ENCODE measurements at places on chromosomes 7 and 10. TPM values are rescaled to one million over a fixed set of nuclear protein-coding genes. Genes with fewer than 3 reads are reported as not detected.

DNA sequence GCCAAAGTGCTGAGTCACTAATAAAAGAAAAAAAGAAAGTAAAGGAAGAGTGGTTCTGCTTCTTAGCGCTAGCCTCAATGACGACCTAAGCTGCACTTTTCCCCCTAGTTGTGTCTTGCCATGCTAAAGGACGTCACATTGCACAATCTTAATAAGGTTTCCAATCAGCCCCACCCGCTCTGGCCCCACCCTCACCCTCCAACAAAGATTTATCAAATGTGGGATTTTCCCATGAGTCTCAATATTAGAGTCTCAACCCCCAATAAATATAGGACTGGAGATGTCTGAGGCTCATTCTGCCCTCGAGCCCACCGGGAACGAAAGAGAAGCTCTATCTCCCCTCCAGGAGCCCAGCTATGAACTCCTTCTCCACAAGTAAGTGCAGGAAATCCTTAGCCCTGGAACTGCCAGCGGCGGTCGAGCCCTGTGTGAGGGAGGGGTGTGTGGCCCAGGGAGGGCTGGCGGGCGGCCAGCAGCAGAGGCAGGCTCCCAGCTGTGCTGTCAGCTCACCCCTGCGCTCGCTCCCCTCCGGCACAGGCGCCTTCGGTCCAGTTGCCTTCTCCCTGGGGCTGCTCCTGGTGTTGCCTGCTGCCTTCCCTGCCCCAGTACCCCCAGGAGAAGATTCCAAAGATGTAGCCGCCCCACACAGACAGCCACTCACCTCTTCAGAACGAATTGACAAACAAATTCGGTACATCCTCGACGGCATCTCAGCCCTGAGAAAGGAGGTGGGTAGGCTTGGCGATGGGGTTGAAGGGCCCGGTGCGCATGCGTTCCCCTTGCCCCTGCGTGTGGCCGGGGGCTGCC is at the start of gene IL6:
IL6 (plus strand) TSS at position 294 of the 807 bp plus-strand sequence; CDS start at position 357, 63 bp downstream.
- peaks cover 54% of the 10 kb centered on the region for H3K4me1 ChIP-seq
- peak; percentile 95 for DNase-seq
- H3K27ac ChIP-seq = peak within 1 kb of the TSS; percentile 67

GRCh38 chr10:116281775-116282174 is 8.8 kb upstream of the GFRA1 start:
- no peak overlapping the region for H3K27ac ChIP-seq
- H3K36me3 ChIP-seq = no peaks in the 10 kb centered on the region
- peaks cover 2% of the 10 kb centered on the region for H3K27me3 ChIP-seq
- DNase-seq = no peak

- H3K27me3 ChIP-seq = no peaks in the 10 kb centered on the region
- peak overlapping the region; percentile 64 for H3K27ac ChIP-seq
- DNase-seq = no peak
- peaks cover 3% of the 10 kb centered on the region for H3K36me3 ChIP-seq
- no peak overlapping the region for H3K4me3 ChIP-seq
- H3K4me1 ChIP-seq = peaks cover 10% of the 10 kb centered on the region
Measured at GRCh38 chr7:6012355-6013104, 3.5 kb downstream of the AIMP2 start.

- H3K4me1 ChIP-seq = peaks cover 20% of the 10 kb centered on the region
- no peaks in the 10 kb centered on the region for H3K27me3 ChIP-seq
- H3K4me3 ChIP-seq = no peak overlapping the region
- DNase-seq = no peak
- H3K36me3 ChIP-seq = no peaks in the 10 kb centered on the region
Measured at GRCh38 chr7:112112822-112113255, 93.4 kb downstream of the DOCK4 start.

DNA sequence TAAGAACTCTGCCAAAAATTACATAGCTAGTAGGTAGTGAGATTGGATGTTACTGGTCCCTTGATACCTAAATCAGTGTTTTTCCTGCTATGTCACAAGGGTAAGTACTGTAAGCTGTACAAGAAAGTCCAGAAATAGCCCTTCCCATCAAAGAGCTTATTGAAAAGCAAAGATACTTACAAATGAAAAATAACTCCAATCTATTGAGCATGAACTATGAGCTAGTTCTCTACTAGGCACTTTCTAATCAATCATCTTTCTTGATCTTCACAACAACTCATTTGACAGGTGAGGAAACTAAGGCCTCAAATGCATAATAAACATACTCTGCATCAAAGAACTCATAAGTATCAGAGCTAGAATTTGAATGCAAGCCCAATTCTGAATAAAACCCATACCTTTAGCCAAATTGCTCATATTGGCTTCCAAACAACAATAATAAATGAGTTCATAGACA is 249.8 kb upstream of the TCF7L2 start:
- no peak for DNase-seq
- no peaks in the 10 kb centered on the region for H3K36me3 ChIP-seq
- no peaks in the 10 kb centered on the region for H3K27me3 ChIP-seq
- no peak overlapping the region for H3K4me3 ChIP-seq

- no peak overlapping the region for H3K4me3 ChIP-seq
- no peaks in the 10 kb centered on the region for H3K36me3 ChIP-seq
- H3K27ac ChIP-seq = no peak overlapping the region
- peaks cover 2% of the 10 kb centered on the region for H3K4me1 ChIP-seq
Measured at GRCh38 chr7:131321656-131322055, 6.0 kb upstream of the MKLN1 start.

DNA sequence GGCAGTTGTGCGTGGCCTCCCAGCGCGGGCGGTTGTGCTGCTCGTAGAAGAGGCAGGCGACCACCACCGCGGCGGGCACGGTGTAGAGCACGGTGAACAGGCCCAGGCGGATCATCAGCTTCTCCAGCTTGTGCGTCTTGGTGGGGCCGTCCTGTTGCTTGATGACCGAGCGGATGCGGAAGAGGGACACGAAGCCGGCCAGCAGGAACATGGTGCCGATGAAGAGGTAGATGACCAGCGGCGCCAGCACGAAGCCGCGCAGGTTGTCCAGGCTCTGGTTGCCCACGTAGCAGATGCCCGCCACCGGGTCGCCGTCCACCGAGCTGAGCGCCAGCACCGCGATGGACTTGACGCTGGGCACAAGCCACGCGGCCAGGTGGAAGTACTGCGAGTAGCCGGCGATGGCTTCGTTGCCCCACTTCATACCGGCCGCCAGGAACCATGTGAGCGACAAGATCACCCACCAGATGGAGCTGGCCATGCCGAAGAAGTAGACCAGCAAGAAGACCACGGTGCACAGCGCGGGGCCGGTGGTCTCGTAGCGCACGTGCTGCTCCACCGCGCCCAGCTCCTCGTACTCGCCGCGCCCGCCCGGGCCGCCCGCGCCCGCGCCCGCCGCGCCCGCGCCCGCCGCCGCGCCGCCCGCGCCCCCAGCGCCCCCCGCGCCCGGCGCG is 2.2 kb downstream of the FZD8 start:
- no peaks in the 10 kb centered on the region for H3K4me1 ChIP-seq
- peak overlapping the region; percentile 57 for H3K4me3 ChIP-seq
- no peaks in the 10 kb centered on the region for H3K36me3 ChIP-seq
- DNase-seq = peak; percentile 43
- no peak overlapping the region for H3K27ac ChIP-seq

GRCh38 chr10:123870260-123870659 is 21.3 kb downstream of the CPXM2 start:
- H3K27ac ChIP-seq = no peak overlapping the region
- H3K4me3 ChIP-seq = no peak overlapping the region
- no peaks in the 10 kb centered on the region for H3K4me1 ChIP-seq
- H3K36me3 ChIP-seq = no peaks in the 10 kb centered on the region

DNA sequence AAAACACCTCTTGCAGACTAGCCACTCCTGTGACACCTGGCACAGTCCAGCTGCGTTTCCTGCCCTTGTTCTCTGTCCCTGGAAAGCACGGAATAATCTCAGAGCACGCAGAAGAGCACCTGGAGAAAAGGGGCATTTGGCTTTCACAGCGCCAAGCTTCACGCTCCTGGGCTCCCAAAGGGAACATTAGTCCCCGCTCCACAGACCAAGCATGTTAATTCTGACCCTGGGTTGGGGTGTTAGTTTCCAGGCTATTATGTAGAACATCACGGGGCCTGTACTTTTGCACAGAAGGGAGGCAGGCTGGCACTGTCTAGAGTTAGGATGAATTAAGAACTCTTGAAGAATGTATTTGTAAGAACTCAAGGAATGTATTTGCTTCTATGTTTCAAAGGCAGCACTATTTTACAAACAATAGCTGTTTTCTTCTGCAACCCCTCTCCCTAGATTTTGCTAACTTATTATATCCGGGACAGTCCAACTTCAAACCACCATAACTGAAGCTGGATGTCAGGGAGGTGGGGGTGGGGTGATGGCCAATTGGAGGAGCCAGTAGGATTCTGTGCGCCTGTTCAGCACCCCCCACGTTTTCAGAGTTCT is 62.2 kb upstream of the TRIM8 start:
- DNase-seq = no peak
- no peaks in the 10 kb centered on the region for H3K27me3 ChIP-seq
- no peaks in the 10 kb centered on the region for H3K36me3 ChIP-seq
- no peak overlapping the region for H3K4me3 ChIP-seq

- H3K27ac ChIP-seq = no peak overlapping the region
- peaks cover 7% of the 10 kb centered on the region for H3K4me1 ChIP-seq
- no peaks in the 10 kb centered on the region for H3K27me3 ChIP-seq
- H3K36me3 ChIP-seq = no peaks in the 10 kb centered on the region
- no peak for DNase-seq
Measured at GRCh38 chr7:111392294-111392693, 170.0 kb downstream of the IMMP2L start.

The TCF7L2 gene
- total RNA-seq = 32.3 TPM

The ANXA8L1 gene
- total RNA-seq = 18.9 TPM
